CD4-positive, alpha-beta T cell treated with Interleukin-6 for 4 hours (primary cell): ENCODE measurements at places on chromosomes 6 and 20.

GRCh38 chr6:63584566-63584965 lies 12.3 kb downstream of the LOC128125822 start:
- DNase-seq: no peak

DNA sequence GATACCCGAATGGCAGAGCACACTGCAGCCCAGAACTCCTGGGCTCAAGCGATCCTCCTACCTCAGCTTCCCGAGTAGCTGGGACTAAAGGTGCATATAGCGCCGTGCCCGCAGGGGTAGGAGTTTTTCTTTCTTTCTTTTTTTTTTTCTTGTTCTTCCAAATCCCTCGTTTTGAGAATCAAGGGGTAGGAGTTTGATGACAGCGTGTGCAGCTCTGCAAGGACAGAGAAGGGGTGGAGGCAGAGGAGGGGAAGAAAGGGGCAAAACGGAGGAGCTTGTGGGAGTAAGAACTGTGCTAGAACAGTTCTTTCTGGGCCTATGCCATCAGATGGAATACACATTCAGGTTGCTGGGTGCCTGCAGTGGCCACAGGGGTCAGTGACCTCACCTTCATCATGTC lies 15.3 kb downstream of the RRP36 start:
- no peak for DNase-seq

- peak; percentile 70 for DNase-seq
These were observed 51.1 kb downstream of the GGTLC1 start for GRCh38 chr20:23937303-23938117.

DNA sequence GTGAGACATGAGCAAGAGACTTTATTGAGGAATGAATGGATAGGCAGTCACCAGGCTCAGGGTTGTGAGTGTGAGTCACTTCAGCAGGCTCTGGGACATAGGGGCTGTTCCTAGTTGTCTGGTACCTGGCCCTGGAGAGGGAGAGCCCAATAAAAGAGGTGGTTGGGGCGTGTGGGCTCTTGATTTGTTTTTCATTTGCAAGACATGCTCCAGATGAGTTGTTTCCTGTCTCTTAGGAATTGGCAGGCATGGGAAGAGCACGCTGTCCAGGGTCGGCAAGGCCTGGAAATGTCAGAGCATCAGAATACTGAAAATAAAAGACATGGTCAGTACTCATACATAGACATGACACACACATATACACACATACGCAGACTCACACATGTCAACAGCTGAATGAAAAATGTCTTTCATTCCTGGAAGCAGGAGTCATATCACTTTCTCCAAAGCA lies 166.3 kb upstream of the SULF2 start:
- no peak for DNase-seq

GRCh38 chr6:40054186-40054585 lies 119.9 kb upstream of the MOCS1 start:
- DNase-seq: no peak

DNA sequence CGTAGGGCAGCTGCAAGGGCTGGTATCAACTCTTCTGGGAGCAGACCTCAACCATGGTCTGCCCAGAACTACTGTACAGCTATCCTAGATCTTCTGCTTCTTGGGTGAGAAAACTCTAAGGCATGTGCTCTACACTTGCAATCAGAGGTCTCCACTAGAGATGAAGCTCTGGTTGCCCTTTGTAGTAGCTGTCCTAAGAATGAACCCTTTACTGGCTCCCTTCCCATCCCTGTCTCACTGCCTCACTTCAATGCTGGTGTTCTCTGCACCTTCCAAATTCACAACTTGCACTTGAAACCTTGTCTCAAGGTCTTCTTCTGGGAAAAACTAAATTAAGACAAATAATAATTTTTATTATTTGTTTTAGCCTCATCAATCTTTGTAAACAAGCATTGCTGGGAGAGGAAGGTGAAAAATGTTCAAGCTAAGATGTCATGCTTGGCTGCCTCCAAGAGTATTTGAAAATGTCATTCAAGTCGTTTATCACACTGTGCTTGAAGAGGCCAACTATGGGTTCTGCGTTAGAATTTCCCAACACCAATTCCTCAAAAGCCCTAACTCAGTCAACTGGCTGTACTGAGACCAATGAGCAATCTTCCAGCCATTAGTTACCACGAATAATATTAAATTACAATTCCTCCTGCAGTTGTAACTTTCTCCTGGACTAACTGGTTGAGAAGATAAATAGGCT lies 255.7 kb upstream of the PRND start:
- no peak for DNase-seq
